ENCODE measurements at places on chromosomes 5 and 9.

DNA sequence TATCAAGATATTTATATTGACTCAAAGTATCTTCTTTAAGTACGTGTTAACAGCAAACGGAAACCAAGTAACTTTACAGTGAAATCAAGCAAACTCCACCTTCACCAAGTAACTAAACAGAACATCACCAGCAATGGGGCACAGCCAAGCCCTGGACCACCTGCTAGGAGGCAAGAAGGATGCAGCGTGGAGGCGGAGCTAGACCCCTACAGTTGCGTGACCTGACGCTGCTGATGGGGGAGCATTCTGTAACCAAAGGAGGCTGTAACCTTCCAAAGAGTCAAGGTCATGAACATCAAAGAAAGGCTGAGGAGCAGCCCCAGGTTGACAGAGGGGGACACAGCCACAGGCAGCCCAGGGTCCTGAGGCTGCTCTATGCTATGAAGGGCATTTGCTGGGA lies 6.1 kb downstream of the VAV2 start:
- no peak for DNase-seq

DNA sequence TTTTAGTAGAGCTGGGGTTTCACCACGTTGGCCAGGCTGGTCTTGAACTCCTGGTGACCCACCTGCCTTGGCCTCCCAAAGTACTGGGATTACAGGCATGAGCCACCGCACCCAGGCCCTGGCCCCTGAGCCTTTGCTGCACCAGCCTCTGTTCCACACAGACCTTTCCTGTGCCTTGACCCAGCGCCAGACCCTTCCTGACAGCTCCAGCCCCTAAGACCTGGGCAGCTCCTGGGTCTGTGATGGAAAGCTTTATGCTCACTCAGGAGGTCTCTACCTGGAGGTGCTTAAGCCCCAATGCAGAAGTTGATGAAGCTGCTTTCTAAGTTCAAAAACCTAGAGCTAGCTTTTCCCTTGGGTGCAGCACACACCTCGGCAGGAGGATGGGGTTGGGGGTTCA lies 58.8 kb upstream of the NEK6 start:
- DNase-seq = no peak

DNA sequence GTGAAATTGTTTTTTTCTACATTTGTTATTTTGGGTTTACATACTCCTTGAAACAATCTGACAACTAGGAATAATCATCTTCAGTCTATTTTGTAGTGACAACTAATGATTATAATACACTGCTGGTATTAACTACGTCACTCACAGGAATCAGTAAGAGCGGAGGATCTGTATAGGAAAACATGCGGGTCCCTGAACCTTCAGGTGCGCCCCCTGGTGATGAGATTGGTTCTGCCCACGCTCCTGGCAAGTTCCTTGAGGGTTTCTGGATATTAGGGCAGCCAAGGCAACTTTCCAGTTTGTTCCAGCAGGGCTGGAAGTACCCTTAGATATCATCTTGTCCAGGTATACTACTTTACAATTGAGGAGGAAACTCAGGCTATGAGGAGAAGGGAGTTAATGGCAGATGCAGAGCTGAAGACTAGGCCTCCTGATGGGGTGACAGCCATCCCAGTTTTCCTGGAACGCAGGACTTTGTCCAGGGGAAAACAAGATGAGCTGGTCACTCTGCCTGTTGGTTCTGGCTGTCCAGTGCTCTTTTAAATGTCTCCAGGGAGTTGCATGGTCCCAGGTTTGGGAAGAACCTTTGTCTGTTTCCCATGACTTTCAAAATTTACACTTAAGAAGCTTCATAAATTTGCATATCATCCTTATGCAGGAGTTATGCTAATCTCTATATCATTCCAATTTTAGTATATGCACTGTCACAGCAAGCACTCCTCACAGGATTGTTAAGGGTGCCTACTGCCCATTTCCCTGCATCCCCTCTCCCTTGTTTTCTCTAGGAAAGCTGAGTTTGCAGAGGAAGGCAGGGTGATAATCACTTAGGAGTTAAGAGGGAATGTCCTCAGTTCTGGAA lies 14.9 kb upstream of the WNT8A start:
- no peak for DNase-seq

- DNase-seq = no peak
Observed at GRCh38 chr9:122239722-122240121, 11.0 kb upstream of the LHX6 start.

GRCh38 chr9:91006046-91006445 lies 204.4 kb downstream of the SYK start:
- DNase-seq = no peak

- DNase-seq = no peak
Observed at GRCh38 chr5:16245249-16245648, 65.7 kb upstream of the MARCHF11 start.

- DNase-seq = no peak
Observed at GRCh38 chr9:125867751-125868415, 120.7 kb downstream of the PBX3 start.

Data from NCI-H1930 (cell line).